Activated CD4-positive, alpha-beta memory T cell treated with anti-CD3 and anti-CD28 coated beads for 36 hours (primary cell): ENCODE measurements at places on chromosomes 3 and 15. TPM values are rescaled to one million over a fixed set of nuclear protein-coding genes. Genes with fewer than 3 reads are reported as not detected.

SPCS1 gene
- 132 TPM for total RNA-seq

TIPARP gene
- total RNA-seq = 15.7 TPM

KLHL6 gene
- 65.2 TPM for total RNA-seq

SLCO3A1 gene
- total RNA-seq = 10.8 TPM

CASR gene
- total RNA-seq = 0.19 TPM

GOLGA6D gene
- total RNA-seq = 0.12 TPM

DNA sequence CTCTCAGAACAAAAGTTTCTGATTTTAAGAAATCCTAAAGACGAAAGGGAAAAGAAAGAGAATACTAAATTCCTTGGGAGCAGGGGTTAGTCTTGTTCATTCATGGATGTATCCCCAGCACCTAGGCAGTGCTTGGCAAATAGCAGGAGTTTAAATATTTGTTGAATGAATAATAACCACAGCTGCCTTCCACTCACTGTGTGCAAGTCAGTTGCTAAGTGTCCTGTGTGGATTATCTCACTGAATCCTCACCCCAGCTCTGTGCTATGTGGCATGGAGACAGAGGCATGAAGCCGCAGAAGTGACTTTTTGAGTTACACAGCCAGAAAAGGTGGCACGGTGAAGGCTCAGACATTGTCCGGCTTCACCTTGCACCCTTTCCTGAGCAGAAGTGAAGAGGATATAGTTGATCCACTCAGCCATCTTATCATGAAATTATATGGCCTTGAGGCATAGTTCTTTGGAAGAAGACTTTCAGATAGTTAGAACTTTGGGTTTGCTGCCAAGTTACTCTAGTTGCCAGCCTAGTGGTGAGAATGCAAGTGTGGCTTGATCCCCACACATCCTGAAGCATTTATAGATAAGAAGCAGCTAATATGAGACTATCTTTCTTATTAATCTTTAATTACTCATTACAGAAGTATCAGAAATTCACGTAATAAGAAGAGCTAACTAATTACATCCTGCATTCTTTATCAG is 355.5 kb downstream of the LRTM1 start:
- DNase-seq = no peak

DNA sequence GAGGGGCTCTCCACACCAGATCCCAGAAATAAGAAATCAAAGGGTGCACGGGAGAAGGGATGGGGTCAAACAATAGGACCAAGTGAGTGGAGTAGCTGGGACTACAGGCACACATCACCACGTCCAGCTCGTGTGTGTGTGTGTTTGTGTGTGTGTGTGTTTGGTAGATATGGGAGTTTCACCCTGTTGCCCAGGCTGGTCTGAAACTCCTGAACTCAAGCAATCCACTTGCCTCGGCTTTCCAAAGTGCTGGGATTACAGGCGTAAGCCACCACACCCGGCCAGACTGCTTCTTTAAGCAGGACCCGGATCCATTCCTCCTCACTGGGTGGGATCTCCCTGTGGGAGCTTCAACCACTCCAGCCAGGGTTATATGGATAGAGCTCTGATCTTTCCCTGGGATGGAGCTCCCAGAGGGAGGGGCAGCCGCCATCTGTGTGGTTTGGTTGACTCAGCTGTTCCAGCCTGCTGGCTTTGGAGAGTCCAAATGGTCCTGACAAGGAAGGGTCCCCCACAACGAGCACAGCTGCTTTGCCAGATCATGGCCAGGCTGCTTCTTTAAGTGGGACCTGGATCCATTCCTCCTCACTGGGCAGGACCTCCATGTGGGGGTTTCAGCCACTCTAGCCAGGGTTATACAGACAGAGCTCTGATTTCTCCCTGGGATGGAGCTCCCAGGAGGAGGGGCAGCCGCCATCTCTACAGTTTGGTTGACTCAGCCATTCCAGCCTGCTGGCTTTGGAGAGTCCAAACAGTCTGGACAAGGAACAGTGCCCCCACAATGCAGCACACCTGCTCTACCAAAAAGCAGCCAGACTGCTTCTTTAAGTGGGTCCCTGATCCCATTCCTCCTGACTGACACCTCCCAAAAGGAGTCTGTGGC is 9.1 kb upstream of the AVEN start:
- DNase-seq = no peak

DNA sequence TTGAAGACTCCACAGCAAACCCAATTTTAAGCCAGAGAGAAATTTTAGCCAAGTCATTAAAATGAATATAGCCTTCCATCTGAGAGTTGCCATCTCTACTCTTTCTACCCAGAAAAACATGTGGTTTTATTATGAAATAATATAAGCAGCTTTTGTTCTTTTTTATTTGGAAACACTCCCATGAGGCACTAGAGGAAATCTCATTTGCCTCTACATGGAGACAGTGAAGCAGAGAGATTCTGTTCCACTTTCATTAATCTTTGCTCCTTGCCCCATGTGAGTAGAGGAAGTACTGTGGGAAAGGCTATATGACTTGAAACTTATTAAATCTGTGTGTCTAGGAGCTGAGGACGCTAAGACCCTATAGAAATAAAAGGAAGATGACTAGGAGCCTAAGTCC is 111.1 kb downstream of the P3H2 start:
- no peak for DNase-seq

GRCh38 chr3:17629400-17629799 is 113.0 kb downstream of the TBC1D5 start:
- DNase-seq = no peak

- no peak for DNase-seq
These were observed 9.3 kb downstream of the RFTN1 start for GRCh38 chr3:16504242-16504641.

DNA sequence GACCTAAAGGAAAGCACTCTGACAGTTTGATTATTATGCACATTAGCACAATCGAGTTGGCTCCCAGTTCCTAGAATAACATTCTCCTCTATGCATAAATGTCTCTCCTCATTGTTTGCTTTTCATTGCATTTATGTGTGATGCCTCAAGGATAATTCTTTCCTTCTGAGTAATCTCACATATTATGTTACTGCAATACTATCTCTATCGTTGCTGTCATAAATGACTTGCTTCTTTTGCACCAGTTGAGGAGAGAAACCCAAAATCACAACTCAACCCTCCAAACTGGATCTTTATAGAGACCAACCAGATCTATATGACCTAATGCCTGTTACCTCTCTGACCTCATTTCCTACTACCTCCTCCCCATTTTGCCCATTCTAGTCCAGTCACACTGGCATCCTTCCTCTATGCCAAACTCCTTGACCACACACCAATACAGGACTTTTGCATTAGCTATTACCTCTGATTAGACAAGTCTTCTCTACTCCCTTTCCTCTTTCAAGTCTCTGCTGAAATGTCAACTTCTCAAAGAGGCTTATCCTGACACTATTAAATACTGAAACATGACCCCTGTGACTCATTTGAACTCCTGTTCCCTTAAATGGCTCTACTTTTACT is 1026.0 kb downstream of the TUSC7 start:
- no peak for DNase-seq

- DNase-seq = peak; percentile 59
These were observed 165.2 kb upstream of the UMPS start for GRCh38 chr3:124565013-124565412.

- no peak for DNase-seq
These were observed 149.2 kb upstream of the MITF start for GRCh38 chr3:69590111-69590510.

- DNase-seq = no peak
These were observed 54.9 kb upstream of the MYRIP start for GRCh38 chr3:39754549-39754948.

DNA sequence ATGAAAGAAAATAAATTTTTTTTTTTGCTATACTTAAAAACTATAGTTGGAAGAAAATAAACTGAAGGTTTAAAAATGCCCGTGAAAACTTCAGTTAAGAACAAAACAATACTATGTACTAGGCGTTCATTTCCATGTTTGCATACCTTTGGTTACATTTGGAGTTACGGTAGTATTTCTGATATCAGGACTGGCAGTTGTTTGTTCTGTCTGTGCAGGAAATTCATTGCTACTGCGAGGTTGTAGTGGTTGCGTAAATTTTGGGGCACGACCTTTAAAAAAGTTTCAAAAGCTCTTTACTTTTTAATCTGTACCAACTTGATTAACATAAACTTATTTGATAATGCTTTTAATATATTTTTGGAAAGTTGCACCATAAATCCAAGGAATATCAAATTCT is 47.9 kb downstream of the ST3GAL6 start:
- no peak for DNase-seq

DNA sequence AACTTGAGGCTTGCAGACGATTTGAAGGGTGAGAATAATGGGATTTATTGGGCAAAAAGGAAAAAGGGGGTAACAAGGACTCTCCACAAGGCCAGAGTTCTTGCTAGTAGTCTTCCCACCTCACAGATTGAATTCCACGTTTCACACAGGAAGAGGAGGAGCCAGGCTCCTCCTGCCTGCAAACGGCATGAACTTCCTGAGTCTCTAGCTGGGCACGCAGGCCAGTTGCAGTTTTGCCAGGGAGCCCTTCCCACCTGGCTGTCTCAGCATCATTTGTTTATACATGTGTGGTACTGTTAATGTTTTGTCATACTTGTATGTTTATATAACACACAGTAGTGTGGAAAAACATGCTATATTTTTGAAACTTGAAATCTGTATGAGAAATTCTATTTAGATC is 155.0 kb downstream of the NLGN1 start:
- no peak for DNase-seq

- DNase-seq = peak; percentile 40
These were observed 62.9 kb upstream of the ZBTB38 start for GRCh38 chr3:141305436-141305835.

DNA sequence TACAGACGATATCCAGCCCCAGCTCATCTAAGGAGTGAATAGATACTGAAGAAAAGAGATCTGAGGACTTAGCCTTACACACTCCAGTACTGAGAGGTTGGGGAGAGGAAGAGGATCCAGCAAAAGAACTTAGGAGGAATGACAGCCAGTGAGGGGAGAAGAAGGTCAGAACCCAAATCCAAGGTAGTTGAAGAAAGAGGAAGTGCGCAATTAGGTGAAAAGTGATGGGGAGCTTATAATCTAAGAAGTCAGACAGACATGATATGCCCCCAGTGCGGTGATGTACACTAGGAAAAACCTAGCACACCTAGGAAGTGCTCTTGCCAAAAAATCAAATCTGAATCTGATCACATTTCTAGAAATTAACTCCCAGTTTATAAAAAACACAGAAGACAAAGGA is 20.6 kb downstream of the ENTPD3 start:
- DNase-seq = no peak

DNA sequence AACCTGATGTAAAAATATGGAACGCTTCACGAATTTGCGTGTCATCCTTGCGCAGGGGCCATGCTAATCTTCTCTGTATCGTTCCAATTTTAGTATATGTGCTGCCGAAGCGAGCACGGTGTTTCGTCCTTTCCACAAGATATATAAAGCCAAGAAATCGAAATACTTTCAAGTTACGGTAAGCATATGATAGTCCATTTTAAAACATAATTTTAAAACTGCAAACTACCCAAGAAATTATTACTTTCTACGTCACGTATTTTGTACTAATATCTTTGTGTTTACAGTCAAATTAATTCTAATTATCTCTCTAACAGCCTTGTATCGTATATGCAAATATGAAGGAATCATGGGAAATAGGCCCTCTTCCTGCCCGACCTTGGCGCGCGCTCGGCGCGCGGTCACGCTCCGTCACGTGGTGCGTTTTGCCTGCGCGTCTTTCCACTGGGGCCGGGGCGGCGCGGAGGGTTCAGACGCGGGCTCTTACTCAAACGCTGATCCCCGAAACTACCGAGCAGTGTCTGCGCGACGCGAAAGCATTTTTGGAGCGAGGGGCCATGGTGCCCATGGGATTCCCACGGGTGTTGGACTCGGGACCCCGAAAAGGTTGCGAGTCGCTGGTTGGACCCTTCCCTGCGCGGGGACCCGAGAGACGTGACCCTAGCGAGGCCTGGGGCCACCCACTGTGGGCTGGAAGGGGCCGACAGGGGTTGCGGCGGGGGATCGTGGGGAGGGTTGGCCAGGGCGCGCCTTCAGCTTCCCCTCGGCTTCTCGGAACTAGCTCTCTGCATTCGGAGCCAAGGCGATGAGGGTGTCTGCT is at the start of gene RNU6-1:
TSS of gene RNU6-1 (minus strand) at position 117 of the 820 bp plus-strand sequence.
- DNase-seq = peak; percentile 96

- peak; percentile 37 for DNase-seq
These were observed 22.3 kb upstream of the IL1RAP start for GRCh38 chr3:190491533-190492054.

- DNase-seq = no peak
These were observed 1.2 kb downstream of the STIMATE start for GRCh38 chr3:52896151-52896550.

- no peak for DNase-seq
These were observed 68.0 kb upstream of the TRPM1 start for GRCh38 chr15:31169558-31169957.

DNA sequence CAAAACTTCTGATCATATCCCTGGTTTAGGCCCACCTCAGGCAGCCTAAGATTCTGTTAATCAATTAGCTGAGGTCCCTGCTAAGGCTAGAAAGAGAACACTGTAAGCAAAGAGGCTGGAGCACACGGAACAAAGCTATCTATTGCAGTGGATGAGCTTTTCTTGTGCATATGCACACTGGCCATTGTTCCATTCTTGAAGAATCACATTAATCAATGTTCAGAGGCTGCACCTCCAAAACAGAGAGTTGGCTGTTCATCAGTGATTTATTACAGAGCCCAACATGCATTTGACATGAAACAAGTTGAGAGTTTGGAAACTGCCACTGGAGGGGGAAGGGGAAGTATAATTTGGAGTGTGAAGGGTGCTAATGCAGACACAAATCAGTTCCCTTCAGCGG is 873.0 kb downstream of the ROBO1 start:
- DNase-seq = no peak

- DNase-seq = no peak
These were observed 9.0 kb downstream of the ZIC4 start for GRCh38 chr3:147397155-147397874.
